Activated CD8-positive, alpha-beta memory T cell treated with anti-CD3 and anti-CD28 coated beads, Interleukin-2, amount 50 U/mL, for 4 hours (primary cell): ENCODE measurements at places on chromosomes 12 and 14.

DNA sequence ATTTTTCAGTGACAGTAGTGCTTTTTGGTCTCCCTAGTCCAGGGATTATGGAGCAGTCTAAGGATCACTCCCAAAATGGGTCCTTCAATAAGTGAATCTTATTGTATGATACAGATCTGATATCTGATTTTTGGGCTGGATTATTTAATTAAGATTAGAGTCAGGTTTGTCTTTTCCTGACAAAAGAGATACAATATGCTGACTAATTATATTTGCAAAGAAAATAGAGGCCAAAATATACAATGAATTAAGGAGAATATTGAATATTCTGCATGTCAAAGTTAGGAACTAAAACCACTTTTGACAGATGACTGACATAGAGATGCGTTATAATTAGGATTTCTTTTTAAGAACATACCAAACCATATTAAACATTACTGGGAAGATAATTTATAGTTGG, 175.2 kb downstream of the FOXG1 start:
- DNase-seq: no peak

DNA sequence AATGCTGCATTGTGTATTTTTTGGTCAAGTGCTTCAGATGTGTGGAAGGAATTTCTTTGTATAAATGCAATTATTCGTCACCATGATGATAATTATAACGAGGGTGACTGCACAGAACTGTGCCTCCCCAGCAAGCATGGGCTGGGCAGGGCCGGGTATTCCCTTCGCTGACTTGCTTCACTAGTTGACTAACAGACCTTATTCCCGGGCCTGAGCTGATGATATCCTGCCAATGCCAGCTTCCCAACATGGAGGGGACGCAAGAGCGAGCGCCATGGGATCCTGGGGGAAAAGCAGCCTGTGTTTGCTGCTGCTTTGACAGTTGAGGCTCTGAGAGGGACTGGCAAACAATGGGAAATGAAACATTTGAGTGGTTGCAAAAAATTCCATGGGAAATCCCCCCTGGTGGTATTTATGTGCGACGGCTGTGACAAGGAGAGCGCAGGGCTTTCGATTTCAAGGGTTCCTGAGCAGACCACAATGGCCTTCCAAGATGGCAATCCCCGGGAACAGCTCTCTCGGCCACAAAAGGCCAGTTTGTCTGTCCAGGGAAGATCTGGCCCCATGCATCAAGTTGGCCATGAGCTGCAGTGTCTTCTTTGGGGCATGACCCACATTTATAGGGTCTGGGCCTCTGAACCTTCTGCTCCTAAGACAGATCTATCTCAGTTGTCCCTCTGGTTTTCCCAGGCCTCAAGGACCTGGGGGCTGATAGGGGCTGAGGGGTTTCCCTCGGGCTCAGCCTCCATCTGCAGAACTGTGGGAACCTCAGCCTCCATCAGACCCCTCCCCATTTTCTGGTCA, 21.9 kb upstream of the MAP1LC3B2 start:
- no peak for DNase-seq

GRCh38 chr14:101006008-101006407, 102.5 kb upstream of the RTL1 start:
- DNase-seq: no peak

GRCh38 chr12:15982471-15982870, 71.3 kb downstream of the DERA start:
- DNase-seq: no peak

DNA sequence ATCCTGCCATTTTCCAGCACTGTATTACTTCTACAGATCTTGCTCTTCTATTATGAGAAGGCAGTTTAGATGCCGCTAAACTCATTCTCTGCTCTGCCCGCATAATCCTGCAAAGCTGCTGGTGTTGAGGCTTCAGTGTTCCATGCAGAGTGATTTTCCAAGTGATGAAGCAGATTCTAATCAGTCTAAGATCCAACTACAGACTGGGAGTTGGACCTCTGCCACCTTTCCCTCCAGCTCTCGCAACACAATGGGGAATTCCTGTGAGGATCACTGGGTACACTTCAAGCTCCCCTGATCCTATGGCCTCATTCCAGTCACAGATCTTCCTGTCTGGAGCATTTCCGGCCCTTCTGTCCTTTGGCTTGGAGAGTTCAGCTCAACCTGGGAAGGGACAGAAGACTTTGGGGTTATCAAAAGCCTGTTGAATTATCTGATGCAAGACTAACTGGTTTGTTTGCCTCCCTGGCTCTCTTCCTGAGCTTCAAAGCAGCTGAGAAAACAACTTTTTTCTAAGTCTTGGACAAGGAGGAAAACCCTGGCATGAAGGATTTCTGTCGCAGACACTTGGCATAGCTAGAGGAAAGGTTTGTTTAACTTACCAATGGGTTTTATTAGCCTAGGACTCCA, 333.9 kb downstream of the ZFP36L1 start:
- no peak for DNase-seq

- DNase-seq: no peak
These were observed 5.0 kb upstream of the RAB3IP start for GRCh38 chr12:69733638-69734037.

- no peak for DNase-seq
These were observed 366.5 kb upstream of the CCDC196 start for GRCh38 chr14:66119606-66120231.
